ENCODE measurements at places on chromosomes 12 and 14.

GRCh38 chr12:121709478-121709961 lies 3.0 kb upstream of the TMEM120B start:
- no peak for DNase-seq

- no peak for DNase-seq
Observed at GRCh38 chr14:77110286-77110685, 12.2 kb downstream of the CIPC start.

DNA sequence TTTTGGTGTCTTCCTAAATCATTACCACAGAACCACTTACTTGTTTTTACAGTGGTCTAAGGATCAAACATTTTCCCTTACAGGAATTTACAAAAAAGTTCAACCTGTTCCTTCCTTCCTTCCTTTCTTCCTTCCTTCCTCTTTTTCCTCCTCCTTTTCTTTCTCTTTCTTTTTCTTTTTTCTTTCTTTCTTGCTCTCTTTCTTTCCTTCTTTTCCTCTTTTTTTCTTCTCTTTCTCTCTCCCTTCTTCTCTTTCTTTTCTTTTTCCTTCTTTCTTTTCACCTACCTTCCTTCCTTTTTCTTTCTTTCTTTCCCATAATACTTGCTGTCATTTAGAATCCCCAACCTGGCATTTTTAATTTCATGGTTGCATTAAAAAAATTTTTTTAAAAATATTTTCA lies 59.2 kb upstream of the PPP4R3A start:
- no peak for DNase-seq

- no peak for DNase-seq
Observed at GRCh38 chr14:85519661-85520305, 10.2 kb upstream of the FLRT2 start.

- no peak for DNase-seq
Observed at GRCh38 chr14:73773441-73774240, 59.5 kb upstream of the PNMA1 start.

DNA sequence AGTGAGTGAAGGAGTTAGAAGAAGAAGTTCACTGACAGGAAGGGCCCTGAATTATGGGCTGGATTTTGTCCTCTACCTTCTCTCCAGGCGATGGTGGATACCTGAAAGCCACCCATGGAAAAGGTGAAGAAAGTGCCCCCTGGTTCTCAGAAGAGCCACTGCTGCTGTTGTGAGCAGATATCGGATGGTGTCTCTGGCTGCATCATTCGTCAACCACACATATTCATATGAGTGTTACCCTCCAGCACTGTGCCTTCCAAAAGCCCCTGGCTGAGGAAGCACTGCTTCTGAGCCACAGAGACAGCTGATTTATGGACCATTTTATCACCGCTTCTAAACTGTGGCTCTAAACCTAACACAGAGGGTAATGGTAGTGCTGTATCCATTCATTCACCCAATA lies 2.0 kb upstream of the ACTN1 start:
- no peak for DNase-seq

DNA sequence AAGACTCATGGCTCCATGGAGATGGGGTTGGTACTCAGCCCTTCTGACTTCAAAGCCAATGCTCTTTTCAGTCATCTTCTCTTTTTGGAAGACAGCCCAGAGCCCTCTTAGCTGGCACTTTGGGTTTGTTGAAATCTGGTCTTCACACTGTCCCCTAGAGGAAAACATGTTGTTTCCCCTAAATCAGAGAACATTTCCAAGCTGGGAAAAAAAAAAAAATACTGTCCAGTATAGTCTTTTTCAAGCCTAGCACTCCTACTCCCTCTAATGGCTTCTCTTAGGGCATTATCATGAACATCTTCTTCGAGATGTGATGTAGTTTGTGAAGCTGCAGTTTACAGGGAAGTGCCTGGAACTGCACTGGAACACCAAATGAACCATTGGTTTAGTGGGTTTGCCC lies 3.0 kb upstream of the ZC3H14 start:
- no peak for DNase-seq

DNA sequence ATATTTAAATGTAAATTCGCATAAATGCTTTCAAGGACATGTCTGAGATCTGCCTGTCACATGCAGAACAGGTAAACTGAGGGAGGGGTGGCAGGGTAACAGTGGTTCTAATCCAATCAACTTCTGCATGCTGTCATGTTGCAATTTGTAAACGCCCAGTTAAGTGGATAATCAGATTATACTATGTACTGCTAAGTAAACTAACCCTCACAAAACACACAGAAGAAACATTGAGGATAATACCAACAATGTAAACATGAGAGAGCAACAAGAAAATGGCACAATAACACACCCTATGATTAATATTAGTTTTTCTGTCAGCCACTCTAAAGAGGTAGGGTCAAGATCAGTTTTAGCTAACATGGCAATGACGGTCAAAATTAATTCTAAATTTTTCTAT lies 123.7 kb downstream of the KIF21A start:
- no peak for DNase-seq

DNA sequence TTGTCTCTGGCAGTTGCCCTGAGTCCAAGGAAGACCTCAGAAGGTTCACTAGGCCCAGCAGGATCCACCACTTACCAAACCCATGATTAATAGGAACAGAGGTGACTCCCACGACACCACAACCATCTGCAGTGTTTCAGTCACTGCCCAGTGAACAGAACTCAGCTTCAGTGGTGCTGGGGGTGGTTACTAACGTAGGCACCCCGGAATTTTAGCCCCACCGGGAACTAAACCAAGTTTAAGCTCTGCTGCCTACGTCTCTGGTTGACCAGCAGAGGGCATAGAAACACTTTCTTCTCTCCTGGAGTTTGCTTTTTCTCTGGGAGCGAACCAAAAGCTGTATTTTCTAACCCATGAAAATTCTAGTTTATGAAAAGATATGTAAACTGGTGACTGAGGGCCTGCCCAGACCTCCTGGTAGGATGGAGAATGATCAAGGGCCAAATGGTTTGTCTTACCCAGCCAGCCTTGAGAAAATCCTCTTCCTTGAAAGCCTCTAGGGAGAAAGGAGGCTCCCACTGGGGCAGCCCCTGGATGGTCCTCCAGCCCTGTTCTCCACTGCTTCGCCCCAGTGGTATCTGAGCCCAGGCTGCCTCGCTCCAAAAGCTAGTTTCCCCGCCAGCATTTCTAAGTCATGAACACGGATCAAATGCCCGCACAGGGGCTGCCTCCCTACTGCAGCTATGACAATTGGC lies 379.8 kb downstream of the DPF3 start:
- DNase-seq, result no peak

DNA sequence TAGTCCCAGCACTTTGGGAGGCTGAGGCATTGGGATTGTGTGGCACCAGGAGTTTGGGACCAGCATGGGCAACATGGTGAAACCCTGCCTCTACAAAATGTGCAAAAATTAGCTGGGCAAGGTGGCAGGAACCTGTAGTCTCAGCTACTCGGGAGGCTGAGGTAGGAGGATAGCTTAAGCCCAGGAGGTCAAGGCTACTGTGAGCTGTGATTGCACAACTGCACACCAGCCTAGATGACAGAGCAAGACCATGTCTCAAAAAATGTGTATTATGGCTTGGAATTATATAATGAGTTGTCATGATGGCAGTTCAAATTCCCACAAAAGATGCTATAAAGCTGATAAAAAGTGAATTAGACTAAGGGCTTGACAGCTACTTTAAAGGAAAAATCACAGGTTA lies 20.6 kb upstream of the TMPRSS12 start:
- DNase-seq, result no peak

DNA sequence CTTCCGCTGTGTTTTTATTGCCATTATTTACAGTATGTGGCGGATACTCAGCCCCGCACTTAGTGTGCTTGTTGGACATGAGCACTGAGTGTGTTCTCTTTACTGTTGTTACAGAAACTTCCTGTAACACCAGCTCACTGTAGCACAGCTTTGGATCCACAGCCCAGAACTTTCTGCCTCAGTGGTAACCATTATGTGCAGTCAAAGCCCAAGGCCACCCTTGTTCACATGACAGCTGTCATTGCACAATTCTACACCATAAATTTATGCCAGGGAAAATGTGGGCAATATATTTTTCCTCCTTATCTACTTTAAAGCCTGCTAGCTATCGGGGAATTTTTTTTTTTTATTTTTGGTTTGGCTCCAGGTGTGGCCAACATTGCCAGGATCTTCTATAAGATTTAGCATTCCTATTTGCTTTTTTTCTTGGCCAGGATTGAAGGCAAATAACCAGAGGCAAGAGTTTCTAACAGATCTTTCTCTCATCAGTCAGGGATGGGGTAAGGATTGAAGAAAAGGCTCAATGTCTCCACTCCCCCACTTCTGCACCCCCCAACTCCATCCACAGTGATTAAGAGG lies 176.0 kb upstream of the PELI2 start:
- no peak for DNase-seq

Measured in AG09319 (cell line).